ENCODE measurements at places on chromosomes 13 and 19.

- DNase-seq, result peak; percentile 18
Observed at GRCh38 chr19:1206864-1207450, 1.4 kb downstream of the STK11 start.

DNA sequence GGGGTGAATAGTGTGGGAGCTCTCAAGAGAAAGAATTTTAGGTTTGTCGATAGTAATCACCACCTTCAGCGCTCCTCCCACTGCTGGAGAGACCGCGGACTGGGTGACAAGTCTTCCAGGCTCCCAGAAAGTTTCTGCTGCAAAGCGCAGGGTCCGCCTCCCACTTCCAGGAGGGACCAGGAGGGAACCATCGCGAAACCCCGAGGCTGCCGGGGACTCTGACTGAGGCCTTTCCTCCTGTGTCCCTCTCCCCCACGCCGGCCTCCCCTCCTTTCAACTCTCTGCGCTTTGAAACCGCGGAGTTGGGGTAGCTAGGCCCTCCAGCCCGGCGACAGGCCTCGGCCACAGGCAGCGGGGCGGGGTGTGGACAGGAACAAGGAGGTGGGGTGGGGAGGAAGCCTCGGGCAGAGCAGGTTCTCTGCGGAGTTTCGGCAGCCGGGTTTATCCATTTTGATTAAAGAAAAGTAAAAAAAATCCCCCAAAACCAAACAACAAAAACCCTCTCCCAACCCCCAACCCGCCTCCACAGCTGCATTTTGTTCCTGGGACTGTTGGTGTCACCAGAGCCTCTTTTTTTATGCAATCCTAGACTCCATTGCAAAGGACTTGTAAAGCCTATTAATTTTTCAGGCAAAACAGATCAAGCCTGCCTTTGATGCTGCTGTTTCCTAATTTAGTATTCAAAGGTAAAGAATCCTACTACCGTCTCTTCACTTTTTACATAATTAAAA lies 157.2 kb downstream of the TM9SF2 start:
- peak; percentile 38 for DNase-seq

- DNase-seq, result no peak
Observed at GRCh38 chr13:20190076-20190475, 2.7 kb downstream of the GJB2 start.

GRCh38 chr13:60080850-60081249 lies 82.9 kb downstream of the DIAPH3 start:
- DNase-seq, result no peak

DNA sequence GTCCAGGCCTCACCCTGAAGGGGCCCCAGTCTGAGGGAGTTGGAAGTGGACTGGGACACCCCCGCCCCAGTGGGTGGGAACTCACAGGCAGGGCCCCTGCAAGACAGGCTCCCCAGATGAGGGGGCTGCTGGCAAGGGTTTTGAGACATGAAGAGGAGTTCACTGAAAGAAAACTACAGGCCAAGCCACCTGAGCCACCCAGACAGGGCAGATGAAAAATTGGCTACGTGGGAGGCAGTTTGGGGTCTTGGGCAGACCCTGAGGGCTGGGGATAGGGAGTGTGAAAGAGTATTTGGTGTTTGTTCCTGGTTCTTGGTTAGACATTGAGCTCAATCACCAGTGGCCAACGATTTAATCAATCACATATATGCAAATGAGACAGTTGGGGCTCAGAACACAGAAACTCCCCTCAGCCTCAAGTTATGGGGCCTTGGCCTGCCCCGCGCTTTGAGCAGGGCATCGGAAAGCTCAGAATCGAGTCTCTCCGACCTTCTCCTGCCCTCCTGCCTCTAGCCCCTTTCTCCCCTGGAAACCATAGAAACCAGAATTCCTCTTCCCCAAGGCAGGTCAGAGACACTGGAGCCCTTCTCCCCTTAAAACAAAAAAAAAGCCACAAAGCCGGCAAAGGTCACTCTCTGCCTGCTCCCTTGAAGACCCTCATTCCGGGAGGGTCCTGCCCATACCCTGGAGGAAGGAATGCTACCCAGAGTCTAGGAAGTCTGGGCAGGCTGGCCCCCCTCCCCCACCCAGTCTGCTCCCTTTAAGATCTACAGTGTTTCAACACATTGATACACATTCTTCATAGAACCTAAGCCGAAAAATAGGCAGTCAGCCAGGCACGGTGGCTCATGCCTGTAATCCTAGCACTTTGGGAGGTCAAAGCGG lies 1.3 kb upstream of the ISYNA1 start:
- DNase-seq, result no peak

- peak; percentile 53 for DNase-seq
Observed at GRCh38 chr19:16778796-16779411, 50.3 kb upstream of the SIN3B start.

- DNase-seq, result peak; percentile 28
Observed at GRCh38 chr13:99605420-99606323, 104.4 kb downstream of the TM9SF2 start.

- DNase-seq, result no peak
Observed at GRCh38 chr13:31756346-31756745, 17.0 kb downstream of the RXFP2 start.

GRCh38 chr13:44730851-44731250 lies 154.7 kb upstream of the TSC22D1 start:
- DNase-seq, result no peak

- DNase-seq, result peak; percentile 97
Observed at GRCh38 chr19:47210689-47211316, 20.2 kb downstream of the BBC3 start.

DNA sequence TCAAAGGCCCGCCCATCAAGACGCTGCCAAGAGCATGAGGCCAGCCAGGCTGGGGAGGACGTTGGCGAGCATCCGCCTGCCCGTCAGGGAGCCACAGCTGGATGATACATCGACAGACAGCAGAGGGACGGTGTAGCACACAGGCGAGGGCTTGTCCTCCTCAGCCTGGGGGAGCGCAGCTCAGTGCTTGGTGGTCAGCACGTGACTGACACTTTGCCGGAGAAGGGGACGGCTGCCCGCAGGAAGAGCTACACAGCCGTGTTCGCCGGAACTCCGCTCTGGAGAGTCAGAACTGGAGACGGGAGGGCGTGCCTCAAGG lies 34.1 kb downstream of the CSNK1G2 start:
- DNase-seq, result no peak

- DNase-seq, result no peak
Observed at GRCh38 chr13:107817647-107818287, 397.6 kb downstream of the LIG4 start.

DNA sequence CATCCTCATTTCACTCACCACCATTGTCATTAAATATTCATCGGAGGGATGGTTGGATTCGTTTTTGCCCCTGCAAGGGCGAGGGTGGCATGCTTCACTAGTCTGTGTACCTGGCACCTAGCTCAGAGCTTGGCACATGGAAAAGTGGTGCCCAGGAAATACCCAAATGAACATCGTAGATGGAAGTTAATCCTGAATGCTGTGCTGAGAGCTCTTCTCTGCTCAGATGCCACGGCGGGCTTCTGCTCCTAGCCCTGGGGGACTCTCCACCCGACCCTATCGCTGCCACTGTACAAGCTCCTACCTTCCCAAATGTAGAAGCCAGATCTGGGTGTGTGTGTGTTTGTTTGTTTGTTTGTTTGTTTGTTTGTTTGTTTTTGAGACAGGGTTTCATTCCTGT lies 113.0 kb upstream of the ZNF507 start:
- no peak for DNase-seq

DNA sequence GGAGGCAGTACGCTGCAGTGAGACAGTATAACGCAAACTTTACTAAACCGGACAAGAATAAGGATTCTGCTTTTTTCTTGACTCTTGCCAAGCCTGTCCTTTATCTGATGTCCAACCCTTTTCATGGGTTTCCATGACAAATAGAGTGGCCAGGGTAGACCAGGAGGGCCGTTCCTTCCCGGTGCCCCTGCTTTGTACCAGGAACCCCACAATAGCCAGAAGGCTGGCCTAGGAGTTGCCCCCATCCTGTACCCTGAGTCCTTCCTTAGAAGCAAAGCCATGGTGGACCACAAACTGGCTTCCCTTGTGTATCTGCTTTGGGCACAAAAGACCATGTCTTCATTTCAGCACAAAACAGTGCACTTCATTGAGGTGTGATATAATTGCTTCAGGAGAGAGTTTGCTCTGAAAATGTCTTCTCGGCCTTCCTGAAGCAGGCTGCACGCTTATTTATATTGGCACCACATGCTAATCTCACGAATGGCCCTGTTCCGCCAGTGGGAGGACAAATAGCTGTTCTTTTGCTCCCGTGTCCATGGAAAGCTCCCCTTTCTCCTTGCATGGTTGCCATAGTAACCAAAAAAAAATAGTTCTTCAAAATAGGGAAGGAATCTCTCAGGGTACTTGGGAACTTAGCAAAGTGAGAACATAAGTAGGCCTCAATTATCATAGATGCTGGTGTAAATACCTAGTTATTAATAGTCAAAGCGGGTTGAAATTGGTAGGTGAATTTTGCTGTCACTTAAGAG lies 222.1 kb downstream of the ZIC5 start:
- no peak for DNase-seq

DNA sequence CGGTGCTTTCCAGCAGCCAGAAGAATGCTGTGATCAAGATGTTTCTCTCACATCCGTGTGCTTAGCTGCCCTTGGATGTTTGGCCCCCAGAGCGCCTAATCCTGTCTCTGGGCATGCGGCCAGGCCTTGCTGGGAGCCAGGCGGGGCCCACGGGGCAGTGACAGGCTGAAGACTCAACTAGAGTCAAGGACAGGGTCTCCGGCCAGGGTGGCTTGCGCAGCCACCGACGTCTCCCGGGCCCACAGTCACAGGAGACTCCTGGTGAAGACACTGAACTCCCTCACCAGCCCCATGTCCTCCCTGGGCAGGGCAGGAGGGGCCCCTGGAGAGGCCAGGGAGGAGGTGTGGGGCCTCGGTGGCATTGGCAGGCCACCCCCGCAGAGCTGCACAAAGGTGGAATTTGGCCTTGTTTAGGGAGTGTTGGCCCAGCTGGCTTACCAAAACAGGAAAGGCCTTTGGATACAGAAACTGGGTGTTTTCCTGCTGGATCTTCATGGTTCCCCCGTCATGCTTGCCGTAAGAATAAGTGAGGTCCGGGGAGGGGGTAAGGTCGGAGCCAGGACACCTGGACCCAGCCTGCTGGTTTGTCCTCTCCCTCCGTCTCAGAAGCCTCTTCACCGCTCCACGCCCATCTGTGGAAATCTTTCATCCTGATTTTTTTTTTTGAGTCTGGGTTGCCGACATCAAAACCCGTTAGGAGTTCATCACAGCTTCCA lies 10.0 kb upstream of the NDUFS7 start:
- no peak for DNase-seq

- no peak for DNase-seq
Observed at GRCh38 chr13:71137101-71137500, 729.9 kb downstream of the DACH1 start.

GRCh38 chr19:34500656-34501120 lies 19.1 kb downstream of the WTIP start:
- DNase-seq, result no peak

- DNase-seq, result no peak
Observed at GRCh38 chr19:497491-497868, 1.2 kb downstream of the MADCAM1 start.

DNA sequence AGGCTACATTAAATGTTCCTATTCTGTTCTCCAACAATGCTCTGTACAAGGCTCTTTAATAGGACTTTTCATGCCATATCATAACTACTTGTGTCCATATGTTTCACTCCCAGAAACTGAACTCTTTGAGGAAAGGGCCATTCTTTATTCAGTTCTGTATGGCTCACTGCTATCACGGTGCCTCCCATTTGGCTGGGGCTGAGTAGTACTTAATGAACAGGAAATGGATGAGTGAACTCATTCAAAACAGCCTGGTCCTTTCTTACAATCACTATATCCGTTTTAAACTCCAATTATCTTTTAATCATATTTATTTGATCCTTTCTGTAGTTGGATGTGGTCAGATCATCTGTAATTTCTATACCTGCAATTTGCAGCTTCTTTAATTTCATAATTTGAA lies 410.6 kb downstream of the TBC1D4 start:
- no peak for DNase-seq

- DNase-seq, result no peak
Observed at GRCh38 chr19:7199613-7200533, 94.3 kb downstream of the INSR start.

DNA sequence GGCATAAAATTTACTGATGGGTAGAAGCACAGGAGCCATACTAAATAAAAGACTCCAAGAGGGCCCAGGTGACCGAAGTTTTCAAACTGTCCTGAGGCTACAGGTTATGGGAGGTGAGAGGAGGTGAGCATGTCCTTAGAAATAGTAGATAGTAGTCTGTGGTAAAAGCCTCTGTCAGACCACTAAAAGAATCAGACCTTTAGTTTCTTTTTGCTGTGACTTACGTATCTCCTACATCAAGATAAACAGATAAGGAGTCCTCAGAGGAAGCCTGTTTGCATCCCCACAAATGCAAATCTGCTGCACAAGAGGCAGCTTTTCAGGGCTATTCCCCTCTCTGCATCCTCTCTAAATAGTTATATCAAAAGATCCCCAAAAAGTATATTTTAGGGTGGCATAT lies 711.6 kb upstream of the SLITRK6 start:
- DNase-seq, result no peak

GRCh38 chr13:37985281-37985680 lies 115.7 kb upstream of the TRPC4 start:
- no peak for DNase-seq

- no peak for DNase-seq
Observed at GRCh38 chr13:27353166-27353583, 71.2 kb upstream of the GTF3A start.

DNA sequence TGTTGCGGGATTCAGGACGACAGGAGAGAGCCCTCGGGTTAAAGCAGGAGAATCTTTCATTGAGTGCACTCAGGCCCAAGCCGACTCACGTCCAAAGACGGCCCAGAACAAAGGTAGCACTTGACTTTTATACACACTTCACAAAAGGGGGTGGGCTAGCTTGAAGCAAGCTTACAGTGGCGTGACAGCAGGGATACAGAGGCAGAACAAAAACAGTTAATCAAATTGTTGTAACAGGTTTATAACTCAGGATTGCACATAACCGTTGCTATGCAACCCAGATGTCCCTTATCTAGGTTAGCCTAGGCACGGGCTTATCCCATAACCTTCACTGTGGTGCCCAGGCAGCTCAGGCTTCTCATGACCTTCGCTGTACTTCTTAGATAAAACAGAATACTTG lies 2.0 kb downstream of the MED25 start:
- DNase-seq, result no peak

GRCh38 chr13:66665991-66666390 lies 564.1 kb downstream of the PCDH9 start:
- DNase-seq, result no peak

GRCh38 chr13:49784886-49785570 lies 7.5 kb downstream of the KPNA3 start:
- DNase-seq, result no peak

DNA sequence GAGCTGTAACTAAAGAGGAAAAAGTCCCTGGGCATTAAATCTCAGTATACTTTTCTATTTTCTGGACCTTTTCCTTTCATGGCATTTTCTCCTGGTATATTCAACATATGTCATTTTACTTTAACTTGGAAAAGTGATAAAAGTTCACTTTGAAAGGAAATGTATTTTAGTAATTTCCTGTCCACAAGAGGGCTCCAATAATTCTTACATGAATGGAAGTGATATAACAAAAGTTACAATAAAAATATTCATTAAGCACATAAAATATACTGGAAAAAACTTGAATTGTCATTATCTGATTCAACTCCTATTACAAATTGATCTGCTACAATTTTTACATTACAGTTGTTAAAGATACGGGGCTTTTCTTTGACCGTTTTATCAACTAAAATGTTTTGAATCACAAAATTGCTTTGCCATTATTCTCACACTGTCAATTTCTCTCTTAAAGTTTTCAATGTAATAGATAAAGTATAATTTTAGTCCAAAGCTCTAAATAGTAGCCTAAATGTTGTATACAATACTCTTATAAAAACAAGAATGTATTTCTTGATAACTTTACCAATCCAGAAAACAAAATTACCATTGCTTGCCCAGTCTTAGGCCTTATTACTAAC lies 4.9 kb downstream of the UBL3 start:
- no peak for DNase-seq

- peak; percentile 88 for DNase-seq
Observed at GRCh38 chr19:21568816-21569493, 63.6 kb downstream of the ZNF429 start.
